ENCODE measurements at places on chromosomes 12 and 14. TPM values are rescaled to one million over a fixed set of nuclear protein-coding genes. Genes with fewer than 3 reads are reported as not detected.

AMDHD1 gene
- not detected for total RNA-seq

FLVCR2 gene
- total RNA-seq, result 4.9 TPM

KRT5 gene
- 0.86 TPM for total RNA-seq

ENDOU gene
- not detected for total RNA-seq

KMT2D gene
- total RNA-seq, result 106 TPM

PCBP2 gene
- 948 TPM for total RNA-seq

CLECL1 gene
- not detected for total RNA-seq

KLRG1 gene
- 4.4 TPM for total RNA-seq

CD69 gene
- total RNA-seq, result 1.2 TPM

NYNRIN gene
- total RNA-seq, result 42.8 TPM

SERPINA4 gene
- not detected for total RNA-seq

TTC9 gene
- not detected for total RNA-seq

Measured in endothelial cell of umbilical vein (primary cell).